A172 (cell line): ENCODE measurements at places on chromosomes 11 and 22.

- DNase-seq, result no peak
These were observed 23.1 kb upstream of the NNMT start for GRCh38 chr11:114273071-114273470.

DNA sequence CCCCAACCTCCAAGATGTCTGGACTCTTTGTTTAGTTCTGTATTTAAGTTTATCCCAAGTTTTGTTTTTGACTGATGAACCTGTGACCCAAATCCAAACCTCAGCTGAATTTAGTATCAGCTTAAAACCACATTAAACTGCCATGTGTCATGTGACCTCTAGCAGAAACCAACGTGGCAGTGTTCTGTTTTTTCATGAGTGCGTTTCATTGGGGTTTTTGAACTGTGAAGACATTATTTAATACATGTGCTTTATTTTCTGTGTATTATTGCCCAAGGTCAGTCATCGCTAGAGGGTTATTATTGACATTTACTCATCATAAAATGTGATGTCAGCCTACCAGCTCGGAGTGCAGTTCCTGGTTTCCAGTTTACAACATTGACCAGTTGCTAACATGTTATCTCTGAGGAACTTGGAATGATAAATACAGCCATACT is 1.8 kb downstream of the TLCD5 start:
- DNase-seq, result no peak

GRCh38 chr11:2435288-2436012 is 8.9 kb downstream of the TRPM5 start:
- DNase-seq, result no peak

DNA sequence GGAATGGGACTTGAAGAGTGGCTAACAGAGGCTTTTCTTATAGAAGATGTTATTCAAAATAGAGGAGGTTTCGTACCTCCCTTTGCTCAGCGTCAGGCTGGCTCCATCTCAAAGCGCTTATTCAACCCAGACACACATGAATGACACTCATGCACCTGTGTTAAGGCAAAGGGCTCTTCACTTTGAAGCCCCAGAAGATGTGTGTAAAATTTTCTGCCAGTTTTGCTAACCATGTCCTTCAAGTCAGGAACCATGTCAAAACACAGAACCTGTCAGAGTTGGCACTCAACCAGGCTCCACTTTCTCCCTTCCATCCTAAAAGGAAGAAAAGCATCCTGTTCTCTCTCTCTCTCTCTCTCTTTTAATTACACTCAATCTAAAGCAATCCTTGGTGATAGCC is 352.8 kb upstream of the NARS2 start:
- no peak for DNase-seq

DNA sequence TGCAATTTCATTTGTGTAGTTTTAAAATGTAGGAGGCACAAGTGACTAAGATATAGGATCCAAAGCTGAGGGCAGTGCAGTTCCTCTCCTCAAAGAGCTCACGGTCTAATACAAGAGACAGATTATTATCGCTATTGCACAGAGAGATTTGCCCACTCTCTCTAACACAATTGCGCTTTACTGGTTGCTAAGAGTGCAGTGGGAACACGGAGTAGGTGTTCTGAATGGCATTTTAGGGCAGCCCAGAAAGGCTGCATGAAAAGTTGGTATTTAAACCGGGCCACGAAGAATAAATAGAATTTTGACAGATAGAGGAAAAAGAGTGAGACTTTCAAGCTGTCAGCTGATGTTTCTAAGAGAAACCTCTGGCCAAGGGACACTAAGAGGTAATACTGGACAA is 79.5 kb downstream of the BLID start:
- DNase-seq, result no peak

GRCh38 chr11:41323446-41323845 is 136.0 kb downstream of the LRRC4C start:
- no peak for DNase-seq

DNA sequence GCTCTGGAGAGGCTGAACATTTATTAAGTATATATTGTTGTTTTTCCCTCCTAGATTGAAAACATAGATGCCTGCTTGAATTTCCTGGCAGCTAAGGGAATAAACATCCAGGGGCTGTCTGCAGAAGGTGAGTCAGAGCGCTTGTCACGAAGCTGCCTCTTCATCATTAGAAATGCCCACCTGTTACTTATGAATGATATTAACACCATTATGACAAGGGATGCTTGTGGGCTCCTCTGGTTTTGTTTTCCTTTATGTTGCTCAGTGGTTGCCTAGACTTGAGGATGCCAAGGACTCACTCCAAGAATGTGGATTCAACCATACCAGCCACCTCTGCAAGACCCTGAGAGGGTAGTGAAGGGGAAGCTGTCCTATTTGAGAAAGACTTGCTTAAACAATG is 156.2 kb downstream of the NAV2 start:
- DNase-seq, result no peak

DNA sequence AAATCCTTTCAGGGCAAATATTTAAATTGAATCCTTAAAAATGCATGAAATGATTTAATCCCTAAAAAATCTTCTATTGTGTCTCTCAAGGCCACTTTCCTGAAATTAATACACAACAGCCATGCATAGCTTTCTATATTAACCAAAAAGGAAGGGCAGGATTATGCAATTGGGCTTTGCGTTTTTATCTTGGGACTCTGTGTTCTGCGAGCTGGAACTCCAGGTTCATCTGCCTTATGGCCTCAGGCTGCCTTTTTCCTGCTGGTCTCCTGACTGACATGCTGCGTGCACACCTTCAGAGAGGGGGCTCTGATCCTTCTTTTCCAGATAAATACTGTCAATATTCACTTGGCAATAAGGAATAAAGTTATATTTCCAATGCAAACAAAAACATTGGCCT is 141.7 kb upstream of the GRIA4 start:
- DNase-seq, result no peak
